ENCODE measurements at places on chromosomes 4 and X.

DNA sequence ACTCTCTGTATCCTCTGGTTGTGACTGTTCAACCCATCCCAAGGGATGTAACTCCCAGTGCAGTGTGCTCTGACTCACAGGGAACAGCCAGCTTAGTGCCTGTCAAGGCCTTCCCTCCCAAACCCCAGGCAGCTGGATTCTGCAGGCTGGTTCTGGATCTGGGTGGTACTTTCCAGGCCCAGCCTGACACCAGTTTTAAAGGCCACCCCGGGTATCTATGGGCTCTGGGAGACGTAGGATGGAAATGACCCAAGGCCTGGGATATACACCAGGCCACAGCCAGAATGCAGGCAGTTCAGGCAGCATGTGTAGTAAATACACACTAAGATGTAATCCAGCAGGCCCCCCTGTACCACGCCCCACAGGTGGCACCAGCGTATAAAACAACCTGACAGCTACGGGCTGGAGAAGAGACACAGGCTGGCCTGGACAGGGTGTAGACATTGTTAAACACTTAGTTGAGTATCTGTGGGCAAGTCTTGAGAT, 64.2 kb downstream of the SPINK2 start:
- no peak for DNase-seq

GRCh38 chrX:12403474-12404082, 265.3 kb downstream of the FRMPD4 start:
- DNase-seq, result no peak

DNA sequence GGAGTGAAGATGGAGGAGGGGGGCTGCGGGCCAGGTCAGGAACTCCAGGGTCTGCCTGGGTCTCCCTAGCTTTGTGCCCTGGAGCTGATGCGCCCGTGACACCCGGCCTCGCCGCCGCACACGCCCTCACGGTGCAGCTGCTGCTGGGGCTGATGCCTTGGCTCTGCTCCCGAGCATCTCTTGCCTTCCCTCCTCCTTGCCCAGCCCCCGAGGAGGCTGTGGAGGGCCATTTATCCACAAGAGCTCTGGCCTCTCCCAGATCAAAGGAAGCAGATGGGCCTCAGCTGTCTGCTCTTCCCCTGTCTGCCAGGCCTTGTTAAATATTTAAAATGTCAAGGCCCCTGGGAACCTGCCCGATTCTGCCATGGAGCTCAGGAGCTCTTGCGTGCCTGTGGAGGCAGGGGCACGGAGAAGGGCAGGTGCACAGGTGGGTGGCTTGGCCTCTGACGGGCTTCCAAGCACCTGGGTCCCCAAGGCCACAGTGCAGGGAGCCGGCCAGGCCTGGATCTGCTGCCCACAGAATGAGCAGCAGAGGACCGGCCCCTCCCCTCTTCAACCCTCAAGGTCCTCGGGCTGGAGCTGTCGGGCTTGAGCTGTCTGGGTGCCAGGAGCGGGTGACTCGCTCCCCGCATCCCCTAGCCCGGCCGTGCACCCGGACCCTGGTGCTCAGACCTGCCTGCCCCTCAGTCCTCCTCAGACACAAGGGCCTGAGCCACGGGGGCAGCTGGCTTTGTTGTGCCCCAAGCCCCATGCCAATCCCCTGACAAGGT, 20.3 kb downstream of the ATP2B3 start:
- DNase-seq, result peak; percentile 72

DNA sequence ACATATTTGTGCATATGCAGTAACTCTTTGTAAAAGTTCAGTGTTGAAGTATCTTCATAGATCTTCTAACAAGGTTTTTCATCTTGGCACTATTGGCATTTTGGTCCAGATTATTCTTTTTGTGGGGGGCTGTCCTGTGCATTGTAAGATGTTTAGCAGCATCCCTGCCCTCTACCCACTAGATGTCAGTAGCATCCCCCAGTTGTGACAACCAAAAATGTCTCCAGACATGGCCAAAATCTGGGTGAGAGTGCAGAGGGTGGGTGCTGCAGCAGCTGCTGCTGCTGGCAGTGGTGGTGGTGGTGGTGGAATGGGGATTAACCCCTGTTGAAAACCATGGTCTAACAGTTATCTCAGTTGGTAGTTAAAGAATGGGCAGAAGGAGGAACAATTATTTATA, 370.0 kb downstream of the GPAT3 start:
- peak; percentile 37 for DNase-seq

DNA sequence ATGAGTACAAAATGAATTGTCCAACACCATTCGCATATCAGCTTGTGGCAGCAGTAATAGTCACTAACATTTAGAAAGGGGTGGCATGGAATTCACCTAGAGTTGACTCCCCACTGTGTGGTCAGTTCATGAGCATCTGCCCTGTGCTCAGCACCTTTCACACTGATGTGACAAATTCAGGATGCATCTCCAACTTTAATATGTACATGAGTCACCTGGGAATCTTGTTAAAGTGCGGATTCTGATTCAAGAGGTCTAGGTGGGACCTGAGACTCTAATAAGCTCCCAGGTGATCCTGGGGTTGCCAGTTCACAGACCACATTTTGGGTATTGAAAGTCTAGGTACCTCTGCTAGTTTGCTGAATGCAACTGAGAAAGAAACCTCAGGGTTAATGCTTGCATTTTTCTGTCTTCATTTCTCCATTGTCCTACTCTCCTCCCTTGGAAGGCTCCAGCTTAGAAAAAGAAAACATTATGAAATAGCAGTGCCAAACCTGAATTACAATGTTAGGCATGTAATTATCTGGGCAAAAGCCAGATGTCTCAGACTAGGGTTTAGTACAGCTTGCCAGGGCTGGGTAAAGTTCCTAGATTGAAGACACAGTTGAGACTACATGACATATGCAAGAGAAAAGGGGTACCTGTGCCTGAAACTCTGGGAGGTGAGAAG, 32.7 kb downstream of the TMSB4X start:
- peak; percentile 30 for DNase-seq

- DNase-seq, result peak; percentile 39
These were observed 8.1 kb upstream of the LINC00632 start for GRCh38 chrX:140701480-140701879.

DNA sequence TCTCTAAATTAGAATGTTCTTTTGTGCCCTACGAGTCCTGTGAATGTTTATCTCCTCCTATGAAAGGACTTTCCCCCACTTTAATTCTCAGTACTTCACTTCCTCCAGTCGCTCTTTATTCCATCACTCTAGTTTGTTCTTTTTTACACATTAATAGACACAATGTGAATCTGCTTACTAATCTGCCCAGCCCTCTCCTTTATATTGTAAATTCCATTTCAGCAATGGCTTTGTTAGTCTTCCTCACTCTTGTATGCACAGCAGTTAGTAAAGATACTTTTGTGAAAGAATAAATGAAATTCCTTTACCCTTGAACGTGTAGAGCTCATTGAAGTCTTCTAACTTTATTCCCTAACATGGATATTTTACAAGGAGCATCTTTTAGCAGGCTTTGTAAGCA, 255.3 kb downstream of the GALNTL6 start:
- DNase-seq, result no peak

- DNase-seq, result peak; percentile 22
These were observed 104.6 kb upstream of the MXRA5 start for GRCh38 chrX:3450881-3451570.

DNA sequence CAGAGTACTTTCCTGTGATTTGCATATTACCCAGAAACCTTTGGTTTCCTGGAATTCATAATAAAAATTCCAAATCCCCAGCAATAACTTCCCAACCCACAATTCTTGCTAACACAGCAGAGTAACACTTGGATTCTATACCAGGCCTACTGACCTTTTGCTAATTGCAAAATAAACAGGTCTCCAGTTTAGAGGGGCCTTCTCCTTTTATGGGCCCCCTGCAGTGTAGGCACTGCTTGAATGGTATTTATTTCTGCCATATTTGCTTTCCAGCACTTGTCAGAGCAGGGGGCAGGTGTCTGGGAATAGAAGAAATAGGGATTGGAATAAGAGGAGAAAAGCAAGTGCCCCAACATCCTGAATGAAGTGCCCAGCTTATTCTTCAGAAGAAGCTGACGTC, 25.3 kb upstream of the GPC3 start:
- no peak for DNase-seq

DNA sequence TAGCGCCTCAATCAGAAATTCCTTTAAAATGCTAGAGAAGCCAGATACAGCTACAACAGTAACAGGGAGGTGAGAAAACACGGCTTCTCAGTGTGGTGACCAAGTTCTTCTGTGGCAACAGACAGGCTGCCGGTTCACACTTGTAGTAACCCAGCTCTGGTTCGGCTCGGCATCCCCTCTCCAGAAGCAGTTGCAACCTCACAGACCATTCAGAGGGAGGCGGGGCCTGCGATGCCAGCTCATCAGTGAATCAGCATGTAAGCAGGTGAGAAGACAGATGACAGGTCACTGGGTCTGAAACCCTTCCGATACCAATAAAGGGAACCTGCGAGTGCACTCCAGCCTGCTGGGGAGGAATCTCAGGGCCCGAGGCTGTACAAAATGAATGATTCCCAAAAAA, 251.0 kb downstream of the KCNIP4 start:
- DNase-seq, result peak; percentile 53

- no peak for DNase-seq
These were observed 48.9 kb downstream of the CXCL1 start for GRCh38 chr4:73918058-73918457.

DNA sequence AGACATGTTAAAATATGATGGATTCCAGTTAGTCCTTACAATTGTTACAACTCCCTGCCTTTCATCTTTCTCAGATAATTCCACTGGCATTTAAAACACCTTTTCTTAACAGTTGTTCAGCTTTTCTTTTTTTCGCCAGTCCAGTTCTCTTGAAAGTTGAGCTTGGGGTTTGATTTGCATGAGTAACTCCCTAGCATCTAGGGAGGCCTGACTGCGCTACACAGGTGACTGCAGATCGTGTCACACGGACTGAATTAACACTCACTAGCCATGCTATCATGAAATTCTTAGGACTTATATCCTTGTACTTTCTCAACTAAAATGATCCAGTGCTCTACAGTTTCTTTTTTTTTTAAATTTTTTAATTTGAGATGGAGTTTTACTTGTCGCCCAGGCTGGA, 69.8 kb downstream of the ARHGAP24 start:
- no peak for DNase-seq

DNA sequence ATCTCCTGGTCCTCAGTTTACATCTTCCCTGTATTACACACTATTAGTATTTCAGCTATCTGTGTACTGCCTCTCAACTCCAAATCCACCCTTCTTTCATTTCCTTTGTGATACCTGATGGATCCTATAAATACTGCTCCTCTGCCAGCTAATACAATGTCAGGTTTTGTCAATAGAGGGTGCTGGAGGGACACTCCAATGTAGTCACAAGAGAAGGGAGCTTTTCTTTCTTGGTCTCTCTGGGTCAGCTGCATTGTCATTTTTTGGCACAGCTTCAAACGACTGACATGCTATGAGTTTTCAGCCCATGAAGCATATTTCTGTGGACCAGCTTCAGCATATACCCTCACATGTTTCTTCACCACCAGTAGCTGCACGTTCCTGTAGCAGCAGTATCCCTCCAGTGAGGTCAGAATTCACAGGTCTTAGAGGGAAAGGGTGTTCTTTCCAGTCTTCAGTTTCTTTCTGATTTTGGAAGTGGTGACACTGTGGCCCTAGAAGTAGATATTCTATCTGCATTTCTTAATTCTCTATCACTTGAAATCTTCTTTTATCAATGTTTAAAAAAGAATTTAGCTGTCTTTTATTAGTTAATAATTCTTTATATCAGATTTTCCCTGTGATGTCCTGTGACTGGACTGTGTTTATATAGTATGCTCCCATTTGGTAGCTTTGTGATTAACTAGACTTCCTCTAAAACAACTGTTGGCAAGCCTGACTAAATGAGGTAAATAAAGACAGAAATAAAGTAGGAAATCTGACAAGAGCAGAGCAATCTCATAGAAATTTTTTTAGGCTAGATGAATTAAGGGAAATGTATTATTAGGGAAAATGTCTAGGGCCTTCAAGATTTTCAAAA, 60.6 kb downstream of the GABRA2 start:
- DNase-seq, result peak; percentile 85

DNA sequence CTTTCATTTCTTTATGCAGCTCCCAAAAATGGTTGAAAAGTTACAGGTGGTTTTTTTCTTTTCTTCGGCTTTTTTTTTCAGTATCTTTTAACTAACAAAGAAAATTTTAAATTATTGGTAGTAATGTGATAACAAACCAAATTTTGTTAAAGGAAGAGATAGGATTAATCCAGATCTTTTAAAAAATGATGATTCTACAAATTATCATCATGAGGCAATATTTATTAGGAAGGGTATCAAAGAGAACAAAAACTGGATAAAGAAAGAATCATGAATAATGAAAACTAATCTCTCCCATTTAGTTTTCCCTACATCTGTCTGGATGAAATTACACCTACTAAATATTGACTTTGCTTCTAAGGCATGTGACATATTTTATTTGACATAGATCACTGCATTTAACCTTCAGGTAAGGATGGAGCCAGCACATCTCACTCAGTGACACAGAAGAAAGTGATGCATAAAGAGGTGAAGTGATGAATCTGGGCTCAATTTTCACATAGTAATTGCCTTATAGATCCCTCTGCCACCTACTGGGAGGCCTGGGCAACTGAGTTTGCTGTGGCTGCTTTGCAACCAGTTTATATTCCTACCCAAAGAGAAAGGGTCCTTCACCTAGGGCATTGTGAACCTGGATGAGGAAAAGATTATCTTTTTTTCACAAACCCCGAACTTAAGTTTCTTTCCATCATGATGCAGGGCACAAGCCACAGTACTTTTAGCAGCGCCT, 155.6 kb downstream of the HNRNPD start:
- DNase-seq, result peak; percentile 44

Data from eye (tissue), 1 donor.